Effector memory CD4-positive, alpha-beta T cell (primary cell): ENCODE measurements at places on chromosomes 5 and 9.

- no peak for DNase-seq
These were observed 194.4 kb downstream of the IZUMO3 start for GRCh38 chr9:24351258-24351657.

DNA sequence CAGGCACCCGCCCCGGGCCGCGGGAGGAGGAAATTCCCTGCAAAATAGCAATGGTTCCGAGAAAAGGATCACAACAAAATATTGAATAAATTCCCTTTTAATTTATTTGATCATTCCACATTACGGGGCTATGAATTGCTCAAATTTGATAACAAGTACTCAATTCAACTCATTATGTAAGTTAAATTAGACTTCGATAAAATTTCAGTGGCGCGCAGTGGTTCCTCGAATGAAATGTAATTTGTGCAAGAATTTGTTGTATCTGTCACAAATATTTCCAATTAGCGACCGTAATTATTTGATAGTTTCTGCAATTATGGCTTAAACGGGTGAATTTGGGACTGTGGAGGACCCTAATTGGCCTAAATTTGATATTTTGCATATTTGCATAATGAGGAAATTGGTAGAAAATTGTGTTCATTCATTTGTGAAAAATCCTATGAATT, 76.0 kb upstream of the TBCA start:
- no peak for DNase-seq

DNA sequence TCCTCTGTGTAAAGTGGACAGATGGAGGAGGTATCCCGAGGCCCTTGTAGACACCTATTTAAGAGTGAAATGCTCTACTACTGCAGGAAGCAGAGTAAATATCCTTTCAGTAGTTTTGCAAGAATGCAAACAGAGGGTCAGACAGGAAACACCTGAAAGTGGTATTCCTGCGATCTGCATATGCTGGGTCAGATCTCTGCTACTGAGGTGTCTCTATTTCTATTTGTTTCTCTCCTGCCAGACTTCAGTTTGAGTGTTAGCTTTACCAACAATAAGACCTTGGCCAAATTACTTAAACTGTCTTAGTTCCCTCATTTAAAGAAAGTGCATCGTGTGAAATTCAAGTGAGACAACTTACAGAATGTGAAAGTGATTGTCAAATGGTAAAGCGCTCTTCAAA, 47.6 kb downstream of the JAKMIP2 start:
- DNase-seq, result no peak

DNA sequence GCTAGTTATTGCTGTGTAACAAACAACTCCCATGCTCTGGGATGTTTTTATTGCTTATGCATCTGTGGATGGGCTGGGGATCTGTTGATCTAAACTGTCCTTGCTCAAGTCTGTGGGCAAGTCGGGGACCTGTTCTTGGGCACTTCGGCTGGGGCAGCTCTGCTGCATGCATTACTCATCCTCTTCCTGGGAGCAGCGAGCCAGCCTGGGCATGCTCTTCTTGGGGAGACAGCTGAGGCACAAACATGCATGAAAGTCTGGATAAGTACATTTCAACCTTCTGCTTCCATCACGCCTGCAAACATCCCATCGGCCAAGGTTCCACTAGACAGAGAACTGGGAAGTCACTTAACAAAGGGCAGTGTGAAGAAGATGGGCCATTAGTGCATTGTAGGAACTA, 66.3 kb downstream of the ANKRD33B start:
- DNase-seq, result no peak

DNA sequence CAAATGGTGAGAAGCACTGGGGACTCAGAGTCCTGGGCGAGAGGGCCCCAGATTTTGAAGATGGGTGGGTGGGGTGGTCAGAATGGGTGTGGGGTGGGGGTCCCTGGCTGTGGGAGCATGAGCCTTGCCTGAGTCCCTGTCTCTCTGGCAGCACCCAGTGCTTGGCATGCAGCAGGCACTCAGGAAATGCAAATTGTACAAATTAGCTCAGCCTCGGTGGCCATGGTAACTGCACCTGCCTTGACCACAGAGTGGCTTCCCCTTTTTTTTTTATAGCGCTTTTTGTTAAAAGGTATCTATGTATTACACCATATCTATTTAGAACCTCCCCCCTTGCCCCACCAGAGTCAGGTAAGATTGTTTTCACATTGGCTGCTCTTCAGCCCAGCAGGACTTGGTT, 19.2 kb upstream of the PITX1 start:
- no peak for DNase-seq

- no peak for DNase-seq
These were observed 300.9 kb downstream of the RFX3 start for GRCh38 chr9:3224931-3225330.

DNA sequence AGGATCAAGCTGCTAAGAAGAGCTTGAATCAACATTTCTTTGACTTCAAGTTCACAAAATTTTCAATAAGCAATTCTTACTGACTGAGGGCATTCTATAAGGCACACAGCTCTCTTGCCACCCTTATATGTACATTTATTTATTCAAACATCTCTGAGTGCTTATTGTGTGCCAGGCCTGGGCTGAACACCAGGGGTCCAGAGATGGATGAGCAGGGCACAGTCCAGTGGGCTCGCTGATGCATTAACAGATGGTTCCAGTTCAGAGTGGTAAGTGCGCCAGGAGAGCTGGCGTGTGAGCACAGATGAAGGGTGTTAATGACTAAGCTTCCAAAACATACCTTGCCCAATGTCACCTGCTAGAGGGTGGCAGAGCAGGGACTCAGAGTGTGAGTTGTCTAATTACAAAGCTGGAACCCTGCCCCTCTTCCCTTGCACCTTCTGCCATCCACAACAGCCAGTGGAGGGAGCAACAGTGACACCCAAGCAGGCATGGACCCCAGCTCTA, 24.6 kb downstream of the ALG2 start:
- no peak for DNase-seq
